Stimulated activated CD4-positive, alpha-beta T cell treated with anti-CD3 and anti-CD28 coated beads, Interleukin-4, amount 100 ng/mL, for 48 hours (primary cell): ENCODE measurements at places on chromosomes 1 and 21.

- no peak for DNase-seq
Observed at GRCh38 chr1:166032572-166033371, 134.0 kb downstream of the FAM78B start.

GRCh38 chr1:180905927-180906326 lies 6.8 kb upstream of the KIAA1614 start:
- DNase-seq = no peak

GRCh38 chr1:157155658-157156057 lies 17.5 kb upstream of the ETV3 start:
- DNase-seq = no peak

DNA sequence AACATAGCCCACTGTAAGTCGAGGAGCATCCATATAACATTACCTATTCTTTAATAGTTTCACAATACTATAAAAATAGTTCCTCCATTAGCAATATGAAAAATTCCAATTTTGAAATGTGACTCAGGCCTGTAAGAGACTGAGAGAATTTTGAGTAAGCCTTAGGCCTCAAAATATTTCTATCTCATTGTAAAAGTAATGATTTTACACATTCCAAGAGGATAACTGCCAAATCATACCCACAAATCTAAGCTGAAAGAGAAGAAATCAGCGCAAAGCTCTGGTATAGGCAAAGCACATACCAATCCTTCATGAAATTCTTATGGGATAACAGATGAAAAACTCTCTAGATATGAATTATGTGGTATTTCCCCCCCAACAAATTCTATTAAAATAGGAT lies 144.1 kb downstream of the CDC42BPA start:
- no peak for DNase-seq

DNA sequence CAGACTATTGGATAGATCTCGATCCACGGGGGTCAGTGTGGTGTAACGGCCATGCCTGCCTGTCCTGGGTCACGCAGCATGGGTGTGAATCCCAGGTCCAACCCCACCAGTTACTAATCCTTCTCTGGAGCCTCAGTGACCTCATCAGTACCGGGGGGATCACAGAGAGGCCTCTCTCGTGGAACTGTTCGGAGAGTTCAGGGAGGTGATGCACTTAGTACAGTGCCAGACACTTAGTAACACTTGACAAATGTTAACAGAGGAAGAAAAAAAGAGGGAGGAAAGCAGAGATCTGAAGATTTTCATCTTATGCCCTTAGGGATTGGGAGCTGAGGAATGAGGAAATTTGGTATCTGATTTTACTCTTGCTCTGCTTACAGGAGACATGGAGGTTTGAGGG lies 2.9 kb downstream of the ABCA4 start:
- DNase-seq = no peak

DNA sequence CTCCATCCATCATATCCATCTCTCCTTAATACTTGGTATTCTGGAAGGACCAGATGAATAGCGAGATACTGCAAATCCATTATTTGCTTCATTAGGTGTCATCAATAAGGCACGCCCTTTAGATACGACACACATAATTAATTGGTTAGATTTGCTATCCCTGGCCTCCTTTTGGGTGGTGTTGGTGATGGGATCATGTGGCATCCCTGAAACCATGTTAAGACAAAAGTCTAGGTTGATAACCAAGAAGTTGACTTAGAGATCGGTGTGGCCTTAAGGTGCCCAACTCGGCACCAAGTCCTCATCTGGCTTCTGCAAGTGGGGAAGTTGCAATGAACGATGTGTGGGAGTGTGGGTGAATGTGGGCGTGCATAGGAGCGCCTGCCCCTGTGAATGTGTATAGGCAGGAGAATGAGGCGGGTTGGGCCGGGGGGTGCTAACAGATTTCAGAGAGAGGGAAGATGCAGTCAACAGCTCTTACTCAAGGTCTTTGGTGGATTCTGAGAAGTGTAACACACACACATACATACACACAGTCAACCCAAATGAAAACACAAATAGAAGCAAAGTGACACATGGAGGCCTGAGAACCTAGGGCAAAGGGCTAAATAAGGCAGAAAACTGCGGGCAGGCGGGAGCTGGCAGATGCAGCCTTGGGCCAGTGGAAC lies 415.7 kb upstream of the ESRRG start:
- DNase-seq = no peak

GRCh38 chr21:29514652-29515247 lies 216.0 kb downstream of the BACH1 start:
- DNase-seq = no peak
